AG09309 (cell line): ENCODE measurements at places on chromosomes 2 and 18.

DNA sequence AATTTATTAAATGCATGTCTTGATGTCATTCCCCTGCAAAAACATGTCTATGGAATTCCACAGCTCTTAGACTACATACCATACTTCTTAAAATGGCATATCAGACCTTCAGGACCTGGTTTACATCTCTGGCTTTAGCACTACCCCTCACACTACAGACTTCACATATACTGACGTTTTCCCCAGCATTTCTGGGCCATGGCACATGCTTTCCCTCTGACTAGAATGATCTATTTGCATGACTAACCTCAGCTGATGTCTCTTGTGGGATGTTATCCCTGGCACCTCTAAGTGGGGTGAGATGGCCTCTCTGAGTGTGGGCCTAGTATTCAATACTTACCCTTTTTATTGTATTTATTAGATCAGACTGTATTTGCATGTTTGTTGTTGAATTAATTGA, 381.6 kb downstream of the ERBB4 start:
- DNase-seq = no peak

GRCh38 chr18:37430357-37431076, 135.1 kb downstream of the CELF4 start:
- no peak for DNase-seq

DNA sequence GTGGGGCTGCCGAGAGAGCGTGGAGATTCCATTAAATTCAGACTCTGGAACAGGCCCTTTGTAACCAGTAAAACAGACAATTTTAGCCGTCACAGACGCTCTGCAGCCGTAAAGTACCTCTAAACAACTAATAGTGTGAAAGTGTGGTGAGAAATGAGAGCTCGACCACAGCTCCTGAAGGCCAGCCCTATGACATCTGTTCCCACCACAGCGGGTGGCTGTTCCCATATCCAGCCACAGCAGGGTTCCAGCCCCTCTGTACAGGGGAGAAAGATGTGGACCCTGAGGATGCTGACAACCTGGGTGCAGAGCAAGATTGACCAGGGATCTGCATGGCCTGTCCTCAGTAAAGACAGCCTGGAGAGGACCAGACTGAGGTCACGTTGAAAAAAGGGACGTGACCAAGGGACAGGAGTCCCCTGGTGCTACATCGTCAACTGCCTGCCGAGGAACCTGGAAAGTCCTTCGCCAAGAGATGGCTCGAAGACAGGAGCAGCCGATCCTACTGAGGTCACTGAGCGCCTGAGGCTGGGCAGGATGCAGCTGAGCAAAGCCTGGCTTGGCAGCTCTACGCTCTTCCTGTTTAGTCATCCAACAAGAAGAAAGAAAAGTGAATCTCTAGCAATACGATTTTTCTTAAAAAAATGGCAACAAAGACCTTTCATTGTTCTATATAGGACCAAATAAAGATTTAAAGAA, 831.7 kb downstream of the RNF144A start:
- DNase-seq = no peak

GRCh38 chr2:105611811-105612424, 132.8 kb upstream of the NCK2 start:
- DNase-seq = no peak

- no peak for DNase-seq
These were observed 640.7 kb upstream of the ACVR2A start for GRCh38 chr2:147204102-147204501.

DNA sequence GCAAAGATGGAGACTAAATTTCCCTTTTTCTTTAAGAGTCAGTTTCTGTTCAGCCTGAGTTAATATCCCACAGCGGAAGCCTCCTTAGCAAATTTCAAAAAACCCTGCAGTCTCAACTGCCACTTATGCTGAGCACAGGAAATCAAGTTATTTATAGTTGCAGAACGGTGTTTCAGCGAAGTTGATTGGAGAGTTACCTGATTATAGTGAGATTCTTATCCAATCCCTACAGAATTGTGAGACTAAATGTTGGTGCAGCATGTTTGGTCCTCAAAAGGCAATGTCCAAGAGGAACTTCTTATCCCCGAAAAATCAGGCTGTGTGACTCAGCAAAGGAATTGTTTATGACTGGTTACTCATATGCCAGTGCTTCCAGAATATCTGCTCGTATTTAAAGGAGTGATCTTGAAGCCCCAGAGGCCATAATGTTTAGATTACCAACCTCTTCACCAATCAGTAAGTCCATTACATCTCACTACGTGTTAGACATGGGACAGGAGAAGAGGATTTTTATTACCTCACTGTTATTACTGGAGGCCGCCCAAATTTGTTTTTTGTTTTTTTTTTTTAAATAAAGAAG, 67.9 kb downstream of the LRRFIP1 start:
- DNase-seq = peak; percentile 76

GRCh38 chr2:44515416-44515815, 153.7 kb downstream of the CAMKMT start:
- no peak for DNase-seq

DNA sequence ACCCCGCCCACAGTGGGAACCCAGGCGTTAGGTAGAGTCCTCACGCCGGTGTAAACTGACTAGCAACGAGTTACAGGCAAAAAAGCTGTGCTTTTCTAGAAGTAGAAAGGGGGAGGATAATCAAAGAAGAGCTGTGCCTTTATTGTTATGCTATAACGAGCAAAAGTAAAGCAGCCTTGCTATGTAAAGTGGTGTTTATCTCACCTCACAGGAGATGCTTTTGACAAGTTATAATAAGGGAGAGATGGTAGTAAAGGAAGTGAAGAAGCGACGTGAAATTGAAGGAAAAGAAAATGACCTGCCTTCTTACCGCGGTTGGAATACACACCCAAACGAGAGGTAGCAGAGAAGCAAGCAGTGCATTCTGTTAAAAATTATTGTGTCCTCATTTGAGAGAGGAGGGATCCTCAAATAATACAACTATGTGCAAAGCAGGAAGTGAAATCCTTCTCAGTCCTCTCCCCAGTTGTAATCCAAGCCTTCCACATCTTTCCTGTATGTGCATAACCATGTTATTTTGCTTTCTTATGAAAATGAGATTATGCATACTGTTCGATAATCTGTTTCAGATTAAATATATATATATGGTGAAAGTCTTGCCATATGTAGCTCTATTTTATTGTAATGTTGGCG, 962 bp downstream of the TANK start:
- DNase-seq = no peak

GRCh38 chr2:110837446-110838409, 105.4 kb downstream of the ACOXL start:
- DNase-seq = no peak

GRCh38 chr18:36465970-36466369, 168.5 kb downstream of the FHOD3 start:
- no peak for DNase-seq

DNA sequence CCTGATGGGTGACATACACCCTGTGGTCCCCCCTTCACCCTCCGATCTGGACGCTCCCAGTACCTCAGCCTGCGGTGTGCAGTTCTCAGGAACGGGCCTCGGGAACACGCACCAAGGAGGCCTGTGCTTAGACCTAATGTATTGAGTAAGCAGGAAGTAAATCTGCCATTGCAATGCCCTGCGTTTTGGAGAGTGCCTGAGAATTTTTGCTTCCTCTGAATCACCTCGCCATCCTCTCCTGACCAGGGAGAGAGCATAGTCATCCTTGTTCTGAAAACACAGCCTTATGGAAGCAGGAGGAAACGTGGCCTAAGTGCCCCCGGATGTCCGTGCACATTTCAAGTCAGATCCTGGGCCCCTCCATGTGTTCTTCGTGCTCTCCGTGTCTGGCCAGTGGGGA, 272.2 kb downstream of the NDUFA10 start:
- no peak for DNase-seq

DNA sequence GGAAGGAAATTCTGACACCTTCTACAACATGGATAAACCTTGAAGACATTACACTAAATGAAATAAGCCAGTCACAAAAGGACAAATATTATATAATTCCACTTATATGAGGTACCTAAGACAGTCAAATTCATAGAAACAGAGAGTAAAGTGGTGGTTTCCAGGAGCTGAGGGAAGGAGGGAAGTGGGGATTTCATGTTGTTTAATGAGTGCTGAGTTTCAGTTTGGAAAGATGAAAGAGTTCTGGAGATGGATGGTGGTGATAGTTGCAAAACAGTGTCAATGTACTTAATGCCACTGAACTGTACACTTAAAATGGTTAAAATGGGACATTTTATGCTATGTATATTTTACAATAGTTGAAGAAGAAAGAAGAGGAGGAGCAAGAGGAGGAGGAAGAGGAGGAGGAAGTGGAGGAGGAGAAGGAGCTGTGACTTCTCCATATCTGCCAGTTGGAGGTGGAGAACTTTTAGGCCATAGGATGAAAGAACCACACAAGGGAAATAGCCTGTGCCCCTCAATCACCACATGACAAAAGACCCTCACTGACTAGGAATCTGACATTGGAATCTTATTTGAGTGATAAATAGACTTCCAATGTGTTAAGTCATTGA, 55.3 kb upstream of the LGALSL start:
- no peak for DNase-seq

- DNase-seq = no peak
These were observed 14.7 kb upstream of the OTOS start for GRCh38 chr2:240155048-240155744.

DNA sequence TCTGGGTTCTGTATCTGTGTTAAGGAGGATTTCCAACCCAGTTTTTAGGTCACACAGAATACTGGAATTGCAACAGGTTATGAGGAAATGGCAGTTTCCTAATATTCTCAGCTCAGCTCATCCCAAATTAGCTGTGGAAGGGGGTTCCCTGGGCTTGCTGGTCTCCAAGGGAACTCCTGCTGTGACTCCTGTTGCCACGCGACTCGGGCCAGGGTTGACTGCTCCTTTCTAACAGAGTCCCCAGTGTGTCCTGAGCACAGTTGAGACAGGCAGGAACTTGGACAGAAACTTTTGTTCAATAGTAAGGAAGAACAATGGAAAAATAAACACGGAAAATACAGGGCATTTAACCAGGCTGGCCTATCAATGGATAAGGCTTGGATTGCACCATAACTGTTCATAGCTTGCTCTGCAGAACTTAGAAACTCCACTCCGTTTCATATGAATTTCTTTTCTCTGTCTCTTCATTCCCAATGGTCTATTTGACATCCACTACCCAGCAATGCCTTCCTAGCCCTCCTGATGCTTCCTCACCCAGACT, 3.8 kb upstream of the ROCK2 start:
- no peak for DNase-seq

GRCh38 chr2:64989982-64990614, 899 bp downstream of the SLC1A4 start:
- DNase-seq = no peak

GRCh38 chr2:235006461-235006860, 54.6 kb downstream of the SH3BP4 start:
- no peak for DNase-seq

DNA sequence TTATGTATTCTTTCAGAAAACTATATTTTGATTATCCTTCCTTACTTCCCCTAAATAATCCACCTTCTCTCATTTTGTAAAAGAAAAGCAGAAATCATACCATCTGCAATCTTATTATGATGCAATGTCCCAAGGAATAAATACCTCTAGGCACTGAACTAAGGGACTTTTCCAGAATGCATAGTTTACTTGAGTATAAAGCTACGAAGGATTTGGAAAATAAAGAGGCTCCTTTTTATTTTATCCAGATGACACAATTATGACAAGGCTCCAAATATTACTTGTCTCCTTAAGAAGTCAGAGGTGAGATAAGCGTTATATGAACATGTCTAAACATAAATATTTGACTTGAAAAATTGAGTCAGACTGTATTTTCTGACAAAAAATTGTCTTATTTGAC, 72.1 kb downstream of the COL3A1 start:
- DNase-seq = no peak

- DNase-seq = no peak
These were observed 29.1 kb downstream of the METTL8 start for GRCh38 chr2:171404719-171405118.

DNA sequence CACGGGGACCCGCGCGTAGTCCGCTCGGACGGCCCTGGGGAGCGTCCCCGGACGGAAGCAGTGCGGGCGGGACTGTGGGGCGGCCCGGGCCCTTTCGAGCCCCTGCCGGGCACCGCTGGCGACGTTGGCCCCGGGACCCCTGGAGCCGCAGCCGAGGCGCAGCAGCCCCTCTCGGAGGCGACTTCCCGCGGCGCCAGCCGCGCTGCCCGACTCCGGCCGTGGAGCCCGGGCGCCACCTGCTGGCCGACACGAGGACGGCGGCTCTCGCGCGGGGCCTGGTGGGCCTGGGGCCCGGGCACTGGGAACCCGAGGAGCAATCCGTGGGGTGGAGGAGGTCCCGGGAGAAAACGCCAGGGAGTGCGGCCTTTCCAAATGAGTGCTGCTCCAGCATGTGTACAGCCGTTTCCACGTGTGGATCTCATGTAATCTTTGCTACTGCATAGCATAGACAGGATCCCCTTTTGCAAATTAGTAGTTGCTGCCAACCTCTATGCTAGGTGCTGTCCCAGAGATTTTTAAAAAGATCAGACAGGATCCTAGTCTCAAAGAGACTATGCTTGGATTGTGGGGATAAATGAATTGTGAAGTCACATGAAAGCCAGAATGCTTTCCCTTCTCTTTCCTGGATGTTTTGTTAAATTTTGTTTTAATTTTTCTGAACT, 4.0 kb downstream of the ID2 start:
- no peak for DNase-seq

GRCh38 chr2:128639693-128640092, 321.0 kb upstream of the HS6ST1 start:
- DNase-seq = no peak

- no peak for DNase-seq
These were observed 215.4 kb downstream of the MYCN start for GRCh38 chr2:16155766-16156165.

DNA sequence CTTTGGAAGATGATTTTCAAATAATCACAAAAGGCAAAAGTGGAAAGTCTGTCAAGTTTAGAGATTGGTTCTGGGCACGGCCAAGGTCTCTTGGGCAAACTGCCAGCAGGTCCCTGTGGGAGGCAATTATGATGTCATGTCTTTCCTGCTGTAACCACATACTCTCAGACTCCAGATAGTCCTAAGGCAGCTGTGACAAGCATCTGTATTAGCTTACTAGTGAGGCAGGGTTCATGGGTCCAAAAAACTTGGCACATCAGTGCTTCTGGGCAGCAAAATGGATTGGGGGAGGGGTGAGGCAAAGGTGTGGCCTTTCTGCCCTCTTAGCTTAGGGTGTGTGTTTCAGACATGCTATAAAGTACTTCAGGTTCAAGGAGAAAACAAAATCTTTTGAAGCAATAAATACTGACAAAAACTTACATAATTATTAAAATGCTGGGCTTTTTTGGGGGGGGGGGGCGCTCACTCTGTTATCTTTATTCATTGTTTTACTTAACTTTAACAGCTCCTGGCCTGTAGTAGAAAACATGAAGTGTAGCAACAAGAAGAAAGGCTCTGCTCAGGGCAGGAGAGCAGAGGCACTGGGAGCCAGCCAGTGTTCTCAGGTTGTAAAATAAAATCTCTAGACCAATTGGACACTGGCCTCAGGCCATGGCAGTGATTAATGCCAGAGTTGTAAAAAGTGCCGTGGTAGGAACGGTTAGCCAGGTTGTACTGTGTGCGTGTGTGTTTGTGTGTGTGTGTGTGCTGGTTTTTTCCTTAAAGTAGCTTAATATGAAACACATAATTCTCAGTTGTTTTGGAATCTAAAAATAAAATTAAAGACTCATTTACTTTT, 14.3 kb upstream of the TANC1 start:
- DNase-seq = peak; percentile 79

- DNase-seq = no peak
These were observed 21.2 kb downstream of the CAPG start for GRCh38 chr2:85388878-85389538.
